ENCODE measurements at places on chromosomes 5 and 9.

GRCh38 chr5:73104326-73104725 lies 16.0 kb upstream of the TMEM171 start:
- DNase-seq, result no peak

GRCh38 chr5:32581010-32581785 lies 4.2 kb upstream of the SUB1 start:
- DNase-seq, result no peak

DNA sequence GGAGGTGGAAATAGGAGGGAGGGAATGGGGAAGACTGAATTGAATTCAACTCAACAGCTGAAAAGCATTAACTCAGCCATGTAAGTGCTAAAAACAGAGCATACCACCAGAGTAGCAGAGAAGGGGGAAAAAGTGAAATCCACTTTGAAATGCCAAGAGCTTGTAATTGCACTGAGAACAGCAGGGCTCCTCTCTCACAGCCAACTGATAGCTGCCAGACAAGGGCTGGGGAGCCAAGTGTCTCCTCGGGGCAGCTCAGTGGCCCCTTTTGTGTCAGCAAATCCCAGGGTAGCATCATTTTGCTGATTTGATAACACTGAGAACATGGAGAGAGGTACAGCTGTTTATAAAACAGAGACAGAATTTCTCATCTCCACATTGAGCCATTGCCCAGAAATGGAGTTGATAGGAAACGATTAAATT lies 182.5 kb downstream of the FRMD3 start:
- DNase-seq, result no peak

GRCh38 chr9:130488621-130489330 lies 44.0 kb downstream of the ASS1 start:
- no peak for DNase-seq

GRCh38 chr5:33462456-33462855 lies 21.7 kb downstream of the TARS1 start:
- no peak for DNase-seq

Measured in stimulated activated CD4-positive, alpha-beta T cell treated with anti-CD3 and anti-CD28 coated beads, Interleukin-15, amount 100 ng/mL, for 48 hours (primary cell).